ENCODE measurements at places on chromosomes 7 and 10.

DNA sequence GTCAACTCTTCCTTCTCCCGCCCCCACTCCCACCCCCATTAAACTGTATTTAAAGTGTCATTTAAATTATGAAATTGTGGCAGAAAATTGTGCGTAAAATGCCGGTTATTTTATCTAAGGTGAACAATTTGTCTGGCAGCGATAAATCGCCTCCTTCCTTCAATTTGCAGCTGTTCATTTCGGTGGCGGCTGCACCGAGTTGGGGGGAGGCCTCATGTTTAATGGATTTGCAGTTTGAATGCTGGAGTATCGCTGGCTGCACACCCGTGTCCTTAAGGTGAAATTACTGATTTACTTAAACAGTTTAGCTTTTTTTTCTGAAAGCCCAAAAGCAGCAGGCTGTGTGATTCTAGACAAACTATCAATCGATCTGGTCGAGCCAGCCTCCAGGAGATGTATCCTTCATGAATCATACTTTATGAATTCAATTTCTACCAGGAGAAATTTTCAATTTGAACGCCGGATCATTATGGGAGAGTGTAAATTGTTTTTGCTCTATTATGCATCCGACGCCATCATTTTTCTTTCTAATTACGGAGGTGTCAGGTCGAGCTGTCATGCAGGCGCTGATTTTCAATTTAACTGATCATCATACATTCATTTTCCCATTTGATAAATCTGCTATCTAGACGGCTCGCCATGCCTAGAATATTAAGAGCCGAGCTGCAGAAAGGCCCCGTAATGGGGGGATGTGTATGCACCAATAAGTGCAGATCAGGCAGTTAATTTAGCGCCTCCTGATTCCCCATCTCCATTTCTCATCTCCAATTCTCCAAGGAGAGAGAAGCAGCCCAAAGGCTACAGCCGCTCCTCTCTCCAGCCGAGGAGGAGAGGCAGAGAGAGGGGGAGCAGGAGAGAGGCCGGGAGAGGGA is 6.5 kb downstream of the UNCX start:
- no peak for DNase-seq

DNA sequence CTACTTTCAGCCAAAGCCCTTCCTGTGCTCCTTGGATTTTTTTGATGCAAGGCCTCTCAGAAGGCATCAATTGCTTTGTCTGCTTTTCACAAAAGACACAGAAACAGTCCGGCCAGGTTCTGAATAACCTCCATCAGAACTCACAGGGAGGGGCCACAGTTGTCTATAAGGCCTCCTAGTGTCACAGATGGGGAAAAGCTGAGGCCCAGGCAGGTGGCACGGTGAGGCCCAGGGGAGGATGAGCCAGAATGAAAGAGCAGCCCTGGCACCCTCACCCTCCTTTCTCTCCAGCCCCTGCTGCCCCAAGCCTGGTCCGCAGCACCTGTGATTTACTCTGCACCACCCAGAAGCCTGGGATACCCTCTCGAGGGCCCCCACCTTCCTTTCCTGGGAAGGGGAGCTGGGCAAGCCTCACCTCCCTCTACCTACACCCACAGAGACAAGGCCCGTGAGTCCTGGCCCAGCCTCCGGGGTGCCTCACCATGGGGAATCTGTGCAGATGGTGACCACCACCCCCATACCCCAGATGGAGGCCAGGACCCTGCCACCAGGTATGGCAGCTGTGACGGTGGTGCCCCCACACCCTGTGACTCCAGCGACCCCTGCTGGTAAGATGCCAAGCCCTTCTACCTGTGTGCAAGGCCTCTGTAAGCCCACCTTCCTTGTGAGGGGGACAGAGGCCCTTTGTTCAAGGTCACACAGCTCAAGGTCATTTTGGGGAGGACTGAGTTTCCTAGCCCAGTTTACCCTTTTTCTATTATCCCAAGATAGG is 26.2 kb upstream of the ZNF467 start:
- DNase-seq = no peak

GRCh38 chr7:41459183-41459582 is 243.7 kb downstream of the INHBA start:
- DNase-seq = no peak

- DNase-seq = no peak
These were observed 77.6 kb downstream of the ITGA8 start for GRCh38 chr10:15642095-15642494.

GRCh38 chr10:26528715-26529393 is 90.7 kb downstream of the APBB1IP start:
- peak; percentile 27 for DNase-seq

DNA sequence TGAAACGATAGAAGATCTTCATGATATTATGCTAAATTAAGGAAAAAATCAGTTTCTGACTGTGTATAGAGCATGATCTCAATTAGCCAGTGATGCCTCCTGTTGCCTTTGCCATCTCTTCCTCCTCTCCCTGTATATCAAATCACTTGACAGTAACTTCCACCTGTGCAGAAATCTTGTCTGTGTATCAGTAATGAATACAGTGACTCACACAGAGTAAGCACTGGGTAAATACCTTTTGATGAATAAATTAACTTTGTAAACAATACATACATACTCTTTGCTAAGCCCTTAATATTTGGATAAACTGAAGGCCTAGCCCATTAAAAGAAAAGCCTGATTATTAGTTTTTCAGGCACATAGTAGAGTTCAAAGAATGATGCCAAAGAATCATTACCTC is 610.6 kb upstream of the NRP1 start:
- no peak for DNase-seq

- no peak for DNase-seq
These were observed 38.2 kb downstream of the PPP1R3A start for GRCh38 chr7:113880559-113880958.

- DNase-seq = no peak
These were observed 377.0 kb downstream of the IPMK start for GRCh38 chr10:57890691-57891090.

DNA sequence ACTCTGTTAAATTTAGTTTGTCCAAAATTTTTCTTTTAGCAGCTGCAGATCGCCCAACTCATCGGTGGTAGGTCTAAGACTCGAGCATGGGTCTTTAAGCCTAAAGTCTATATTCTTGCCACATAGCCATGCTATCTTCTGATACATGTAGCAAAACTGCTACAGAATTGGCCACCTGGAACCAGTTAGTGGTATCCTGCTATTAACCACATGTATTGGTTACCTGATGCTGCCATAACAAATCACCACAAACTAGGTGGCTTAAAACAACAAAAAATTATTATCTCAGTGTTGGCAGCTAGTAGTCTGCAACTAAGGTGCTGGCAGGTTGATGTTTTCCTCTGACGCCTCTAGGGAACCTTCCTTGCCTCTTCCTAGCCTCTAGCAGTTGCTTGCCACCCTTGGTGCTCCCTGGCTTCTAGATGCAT is 96.7 kb upstream of the PIK3CG start:
- peak; percentile 51 for DNase-seq

DNA sequence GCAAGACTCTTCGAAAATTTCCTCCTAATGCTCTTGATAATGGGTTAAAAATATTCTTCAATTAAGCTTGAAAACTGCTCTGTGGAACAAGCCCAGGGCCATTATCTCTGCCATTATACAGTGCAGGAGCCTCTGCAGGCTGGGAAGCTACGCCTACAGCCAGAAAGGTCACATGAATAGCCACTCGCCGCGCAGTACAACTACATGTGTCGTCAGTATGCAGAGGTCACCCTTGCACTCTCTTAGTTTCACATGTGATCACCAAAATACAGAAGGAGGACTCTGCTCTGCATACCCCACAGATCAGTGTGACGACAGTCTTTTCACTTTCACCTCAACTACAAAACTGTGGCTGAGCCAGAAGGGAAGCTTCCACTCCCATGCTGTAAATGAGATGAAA is 141.8 kb upstream of the C1QL3 start:
- no peak for DNase-seq

DNA sequence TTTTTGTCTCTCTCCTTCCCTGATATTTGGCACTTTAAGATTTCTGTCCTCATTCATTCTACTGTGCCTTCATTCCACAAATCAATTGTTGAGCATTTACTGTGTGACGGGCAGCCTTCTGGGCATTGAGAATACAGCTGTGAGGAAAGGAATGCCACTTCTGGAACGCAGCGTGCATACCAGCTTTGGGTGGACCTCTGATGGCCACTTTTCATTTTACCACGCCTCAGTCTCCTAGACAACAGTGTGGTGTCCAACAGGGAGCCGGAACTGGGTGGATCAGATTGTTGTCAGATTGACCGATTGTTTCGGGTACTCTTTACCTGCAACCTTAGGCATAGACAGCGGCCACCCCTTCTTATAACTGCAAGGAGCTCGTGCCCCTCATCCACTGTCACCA is 222.7 kb upstream of the DPP6 start:
- DNase-seq = no peak

DNA sequence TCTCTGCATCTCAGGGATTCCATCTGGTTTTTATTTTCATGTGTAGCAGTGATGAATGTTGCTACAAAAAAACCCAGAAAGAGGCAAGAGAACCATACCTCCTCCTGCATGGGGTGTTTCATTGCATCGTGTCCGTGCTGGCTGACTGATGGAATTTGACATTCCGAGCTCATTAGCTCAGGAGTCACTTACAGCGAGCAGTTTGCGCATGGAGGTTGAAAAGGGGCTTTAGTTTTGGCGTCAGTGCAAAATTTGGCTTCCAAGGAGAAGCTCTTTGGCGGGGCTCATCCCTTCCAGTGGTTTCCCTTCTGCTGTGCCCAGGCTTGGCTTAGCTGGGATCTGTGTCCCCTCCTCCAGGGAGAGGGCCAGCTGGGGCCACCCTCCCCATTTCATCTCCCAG is 25.8 kb downstream of the EMX2 start:
- no peak for DNase-seq

- DNase-seq = no peak
These were observed 113.4 kb downstream of the JAZF1 start for GRCh38 chr7:28067171-28067570.

GRCh38 chr7:73980206-73980605 is 47.8 kb upstream of the ELN start:
- DNase-seq = no peak

DNA sequence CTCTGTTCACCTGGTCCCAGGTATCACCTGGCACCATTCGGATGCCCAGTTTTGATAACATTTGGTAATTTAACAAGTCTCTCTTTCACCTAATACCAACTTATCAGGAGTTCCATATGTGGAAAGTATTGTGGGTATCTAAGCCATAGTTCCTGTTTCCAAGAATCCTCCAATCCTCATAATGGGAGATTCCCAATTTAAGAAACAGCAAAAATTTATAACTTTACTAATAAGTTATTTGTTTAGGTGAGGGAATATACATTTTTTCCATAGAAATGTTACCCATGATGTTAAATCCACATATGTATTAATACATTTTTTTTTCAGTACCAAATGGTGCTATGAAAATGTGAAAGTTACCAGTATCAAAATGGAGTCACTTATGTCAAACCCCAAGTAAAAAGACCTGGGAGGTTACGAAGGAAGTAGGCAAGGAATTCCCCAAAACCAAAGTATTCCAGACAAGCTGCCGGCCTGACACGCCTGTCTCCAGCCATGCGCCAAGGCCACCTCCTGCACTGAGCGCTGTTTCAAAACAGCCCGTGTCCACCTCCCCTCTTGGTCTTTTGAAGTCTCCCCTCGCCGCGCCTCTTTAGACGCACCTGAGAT is 44.8 kb downstream of the PRKCQ start:
- DNase-seq = no peak

DNA sequence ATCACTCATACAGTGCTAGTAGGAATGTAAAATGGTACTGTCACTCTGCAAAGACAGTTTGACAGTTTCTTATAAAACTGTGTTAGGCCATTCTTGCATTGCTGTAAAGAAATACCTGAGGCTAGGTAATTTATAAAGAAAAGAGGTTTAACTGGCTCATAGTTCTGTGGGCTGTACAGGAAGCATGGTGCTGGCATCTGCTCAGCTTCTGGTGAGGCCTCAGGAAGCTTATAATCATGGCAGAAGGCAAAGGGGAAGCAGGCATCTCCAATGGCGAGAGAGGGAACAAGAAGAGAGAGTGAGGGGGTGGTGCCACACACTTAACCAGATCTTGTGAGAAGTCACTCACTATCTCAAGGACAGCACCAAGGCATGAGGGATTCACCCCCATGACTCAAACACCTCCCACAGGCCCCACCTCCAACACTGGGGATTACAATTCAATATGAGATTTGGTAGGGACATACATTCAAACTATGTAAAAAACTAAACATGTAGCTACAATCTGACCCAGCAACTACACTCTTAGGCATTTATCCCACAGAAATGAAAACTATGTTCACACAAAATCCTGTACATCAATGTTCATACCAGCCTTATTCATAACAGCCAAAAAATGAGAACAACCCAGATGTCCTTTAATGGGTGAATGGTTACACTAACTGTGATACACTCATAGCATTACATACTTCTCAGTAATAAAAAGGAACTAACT is 5.0 kb downstream of the ALDH18A1 start:
- DNase-seq = no peak

- DNase-seq = no peak
These were observed 3.4 kb upstream of the C10orf88 start for GRCh38 chr10:122957474-122957873.

DNA sequence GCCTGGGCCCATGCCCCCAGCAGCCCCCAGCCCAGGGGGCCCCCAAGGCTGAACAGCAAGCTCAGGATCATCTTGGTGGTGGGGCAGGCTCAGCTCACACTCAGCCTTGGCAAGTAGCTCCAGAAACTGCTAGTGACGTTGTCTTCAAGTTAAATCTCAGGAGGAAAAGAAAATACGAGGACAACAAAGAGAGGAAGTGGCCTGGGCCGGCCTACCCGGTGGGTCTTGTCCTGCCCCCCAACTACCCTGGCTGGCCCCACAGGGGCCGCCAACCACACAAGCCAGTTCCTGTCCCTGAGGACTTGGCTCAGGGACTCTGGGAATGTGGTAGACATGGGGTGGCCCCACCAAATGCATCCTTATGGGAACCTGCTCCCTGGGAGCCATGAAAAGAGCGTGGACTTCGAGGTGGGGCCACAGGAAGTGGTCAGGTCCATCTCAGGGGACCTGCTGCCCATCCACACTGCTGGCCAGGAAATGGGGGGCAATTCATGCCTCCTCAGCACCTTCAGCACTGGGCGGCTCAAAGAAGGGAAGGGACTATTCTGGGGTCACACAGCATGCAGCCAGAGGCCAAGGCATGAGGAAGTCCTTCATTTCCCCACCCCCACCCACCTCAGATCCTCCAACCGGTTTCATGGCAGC is at the start of gene MMRN2:
Gene MMRN2 (minus strand): TSS at position 145 of the 645 bp plus-strand sequence. CDS start 74 bp downstream, at position 71.
- DNase-seq = no peak

GRCh38 chr7:16936626-16937422 is 55.0 kb upstream of the AGR3 start:
- DNase-seq = no peak

DNA sequence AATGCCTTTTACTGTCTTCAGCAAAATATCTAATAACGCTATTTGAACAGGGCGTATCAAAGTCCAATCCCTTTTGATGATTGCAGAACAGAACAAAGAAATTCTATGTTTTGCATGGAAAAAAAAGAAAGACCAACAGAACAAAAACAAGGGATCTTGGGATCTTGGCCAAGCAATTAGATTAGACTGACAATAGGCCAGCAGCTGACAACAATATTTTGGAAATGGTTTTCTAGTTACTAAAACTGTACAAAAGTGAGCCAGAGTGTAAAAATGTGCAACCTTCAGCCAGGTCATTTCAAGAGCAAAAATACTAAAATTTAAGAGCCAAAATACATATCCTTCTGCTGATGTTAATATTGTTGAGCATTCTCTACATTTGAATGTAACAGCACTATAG is 716.5 kb upstream of the KCND2 start:
- no peak for DNase-seq

GRCh38 chr10:22539579-22540298 is 174.6 kb downstream of the PIP4K2A start:
- DNase-seq = no peak

GRCh38 chr10:131943021-131943814 is 38.5 kb downstream of the BNIP3 start:
- no peak for DNase-seq

GRCh38 chr10:11242443-11243387 is 225.0 kb downstream of the CELF2 start:
- DNase-seq = peak; percentile 89
